ENCODE measurements at places on chromosomes 13 and 19.

DNA sequence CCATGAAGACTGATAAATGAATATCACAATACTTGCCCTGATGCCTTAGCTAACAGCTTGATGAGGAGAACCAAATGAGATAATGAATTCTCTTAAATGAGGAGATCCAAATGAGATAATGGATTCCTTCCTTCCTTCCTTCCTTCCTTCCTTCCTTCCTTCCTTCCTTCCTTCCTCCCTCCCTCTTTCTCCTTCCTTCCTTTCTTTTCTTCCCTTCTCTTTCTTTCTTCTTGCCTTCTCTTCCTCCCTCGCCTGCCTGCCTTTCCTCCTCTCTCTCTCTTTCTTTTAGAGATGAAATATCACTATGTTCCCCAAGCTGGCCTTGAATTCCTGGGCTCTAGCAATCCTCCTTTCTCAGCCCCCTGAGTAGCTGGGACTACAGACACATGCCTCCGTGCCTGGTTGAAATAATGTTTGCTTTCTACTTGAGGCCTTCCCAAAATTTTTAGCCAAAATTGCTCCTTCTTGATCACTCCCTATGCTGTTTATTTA lies 4.0 kb upstream of the SLAIN1 start:
- DNase-seq = no peak

GRCh38 chr13:111514610-111515306 lies 194.3 kb downstream of the TEX29 start:
- no peak for DNase-seq

- no peak for DNase-seq
These were observed 153.5 kb downstream of the DLEU7 start for GRCh38 chr13:50690006-50690405.

- DNase-seq = no peak
These were observed 567 bp downstream of the SBK2 start for GRCh38 chr19:55536366-55536765.

DNA sequence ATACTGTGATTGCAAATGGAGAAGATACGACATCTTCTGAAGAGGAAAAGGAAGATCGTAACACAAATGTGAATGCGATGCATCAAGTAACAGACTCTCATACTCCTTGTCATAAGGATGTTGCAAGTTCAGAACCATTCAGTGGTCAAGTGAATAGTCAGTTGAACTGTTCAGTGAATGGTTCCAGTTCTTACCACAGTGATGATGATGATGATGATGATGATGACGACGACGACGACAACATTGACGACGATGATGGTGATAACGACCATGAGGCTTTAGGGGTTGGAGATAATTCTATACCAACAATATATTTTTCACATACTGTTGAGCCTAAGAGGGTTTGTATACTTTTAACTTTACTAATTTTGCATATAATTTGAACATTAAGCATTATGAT lies 67.0 kb downstream of the URI1 start:
- no peak for DNase-seq

GRCh38 chr13:101624210-101624922 lies 171.9 kb downstream of the ITGBL1 start:
- DNase-seq = no peak

GRCh38 chr19:47075941-47076340 lies 27.5 kb upstream of the TMEM160 start:
- no peak for DNase-seq

GRCh38 chr19:43741075-43741825 lies 13.5 kb downstream of the SMG9 start:
- no peak for DNase-seq

GRCh38 chr13:24618011-24618955 lies 61.9 kb upstream of the ATP12A start:
- DNase-seq = no peak

GRCh38 chr13:29487466-29488454 lies 107.7 kb downstream of the SLC7A1 start:
- no peak for DNase-seq

DNA sequence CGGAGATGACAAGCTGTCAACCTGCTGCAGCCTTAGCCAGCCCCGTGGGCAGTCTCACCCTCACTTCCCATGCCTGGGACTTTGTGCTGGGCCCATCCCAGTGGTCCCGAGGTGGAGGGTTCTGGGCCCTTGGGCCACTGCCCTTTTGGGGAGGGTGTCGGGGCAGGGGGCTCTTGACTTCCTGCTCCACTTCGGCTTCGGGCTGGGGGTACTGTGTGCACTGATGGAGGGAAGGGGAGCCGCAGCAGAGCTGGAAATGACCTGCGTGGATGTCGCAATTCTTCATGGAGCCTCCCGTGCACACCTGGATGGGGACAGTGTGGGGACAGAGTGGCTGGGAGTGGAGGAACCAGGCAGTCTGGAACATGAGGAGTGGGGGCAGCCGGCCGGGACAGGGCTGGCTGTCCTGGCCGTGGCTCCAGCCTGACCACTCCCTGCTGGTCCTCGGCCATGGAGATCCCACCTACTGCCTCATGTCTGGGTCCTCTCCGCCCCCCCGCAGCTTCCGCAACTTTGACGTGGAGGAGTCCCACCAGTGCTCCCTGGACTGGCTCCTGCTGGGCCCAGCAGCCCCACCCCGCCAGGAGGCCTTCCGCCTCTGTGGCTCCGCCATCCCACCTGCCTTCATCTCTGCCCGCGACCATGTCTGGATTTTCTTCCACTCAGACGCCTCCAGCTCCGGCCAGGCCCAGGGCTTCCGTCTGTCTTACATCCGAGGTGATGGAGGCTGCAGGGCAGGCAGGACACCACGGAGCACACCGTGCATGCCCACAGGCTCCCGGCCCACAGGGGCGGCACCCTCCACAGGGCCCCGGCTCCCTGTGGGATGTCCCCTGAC lies 10.2 kb downstream of the LRP3 start:
- no peak for DNase-seq

GRCh38 chr13:49495783-49496762 lies at the start of gene PHF11:
PHF11 (plus strand) TSS chr13:49495953; CDS start chr13:49496002, 49 bp downstream.
- peak; percentile 73 for DNase-seq

- DNase-seq = peak; percentile 73
These were observed 13.8 kb downstream of the SH2D3A start for GRCh38 chr19:6753178-6754031.

GRCh38 chr13:99374169-99374991 lies 67.2 kb upstream of the GPR183 start:
- DNase-seq = no peak

DNA sequence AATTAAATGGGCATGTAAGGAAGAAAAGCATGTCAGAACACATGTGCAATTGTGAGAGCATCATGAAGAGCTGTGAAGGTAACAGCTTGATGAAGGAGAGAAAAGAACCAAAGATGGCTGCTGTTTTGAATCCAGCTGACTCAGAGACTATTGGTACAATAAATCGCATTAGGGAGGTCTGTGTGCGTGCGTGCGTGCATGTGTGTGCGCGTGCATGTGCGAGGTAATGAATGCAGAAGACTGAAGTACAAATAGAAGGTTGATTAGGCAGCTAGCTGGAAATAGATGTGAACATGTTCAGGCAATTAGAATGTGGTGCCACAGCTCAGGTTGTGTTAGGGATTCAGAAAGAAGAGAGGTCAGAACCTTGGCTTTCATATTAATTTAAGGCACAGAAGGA lies 440.5 kb downstream of the OXGR1 start:
- DNase-seq = no peak

GRCh38 chr19:12782424-12783290 lies 7.3 kb upstream of the HOOK2 start:
- peak; percentile 79 for DNase-seq

- no peak for DNase-seq
These were observed 37.8 kb upstream of the SLC7A10 start for GRCh38 chr19:33263325-33264023.

DNA sequence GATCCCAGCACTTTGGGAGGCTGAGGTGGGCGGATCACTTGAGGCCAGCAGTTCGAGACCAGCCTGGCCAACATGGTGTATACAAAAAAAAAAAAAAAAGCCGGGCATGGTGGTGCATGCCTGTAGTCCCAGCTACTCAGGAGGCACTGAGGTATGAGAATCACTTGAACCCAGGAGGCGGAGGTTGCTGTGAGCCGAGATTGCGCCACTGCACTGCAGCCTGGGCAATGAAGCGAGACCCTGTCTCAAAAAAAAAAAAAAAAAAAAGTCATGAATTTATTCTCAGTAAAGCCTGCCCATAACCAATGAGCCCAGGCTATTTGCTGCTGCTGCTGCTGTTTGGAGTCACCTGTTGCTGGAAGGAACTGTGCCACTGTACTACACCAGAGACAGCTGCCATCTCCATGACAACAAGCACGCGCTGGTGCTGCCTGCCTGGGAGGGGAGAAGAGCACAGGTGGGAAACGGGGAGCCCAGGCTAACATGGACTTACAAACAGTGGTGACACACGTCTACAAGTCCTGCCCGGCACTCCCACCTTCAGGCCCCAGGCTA lies 11.3 kb downstream of the ZFR2 start:
- DNase-seq = no peak

- DNase-seq = no peak
These were observed 690.9 kb downstream of the SLITRK6 start for GRCh38 chr13:85108356-85108755.

DNA sequence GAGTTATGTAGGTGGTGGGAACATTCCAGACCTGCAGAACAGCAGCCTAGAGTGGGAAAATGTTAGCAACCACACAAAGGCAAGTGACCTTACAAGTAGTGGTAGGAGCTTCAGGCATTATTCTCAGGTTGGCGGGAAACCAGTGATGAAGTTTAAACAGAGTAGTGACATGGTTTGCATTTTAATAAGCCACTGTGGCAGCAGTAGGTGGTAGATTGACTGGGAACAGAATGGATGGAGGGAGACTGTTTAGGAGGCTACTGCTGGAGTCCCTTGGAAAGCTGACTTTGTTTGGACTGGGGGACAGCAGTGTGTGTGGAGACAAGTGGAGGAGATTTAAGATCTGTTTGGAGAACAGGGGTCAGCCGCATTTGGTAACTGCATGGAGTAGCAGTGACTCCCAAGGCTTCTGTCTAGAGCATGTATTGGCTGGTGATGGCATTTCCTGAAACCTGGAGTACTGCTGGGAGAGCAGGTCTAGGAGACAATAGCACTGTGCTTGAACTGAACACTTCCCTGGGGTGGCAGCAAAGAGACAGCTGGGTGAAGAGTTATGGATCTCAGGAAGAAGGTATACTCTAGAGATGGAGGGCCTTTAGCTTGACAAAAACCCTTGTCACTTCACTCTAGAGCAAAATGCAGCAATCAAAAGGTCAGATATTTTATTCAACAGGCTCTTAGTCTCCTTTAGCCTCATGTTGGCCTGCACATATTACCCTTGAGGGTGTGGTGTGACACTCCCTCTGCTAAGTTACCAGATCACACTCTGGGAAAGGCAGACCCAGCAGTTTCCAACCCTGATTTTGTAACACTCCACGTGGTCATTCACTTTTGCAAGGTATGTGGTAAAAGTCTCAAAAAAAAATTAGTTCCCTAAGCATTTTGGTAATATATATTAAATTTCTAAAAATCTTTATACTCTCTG lies 70.3 kb downstream of the DHRS12 start:
- peak; percentile 12 for DNase-seq

GRCh38 chr13:41463838-41464602 lies 6.7 kb downstream of the RGCC start:
- no peak for DNase-seq

- no peak for DNase-seq
These were observed 663.2 kb upstream of the SGCG start for GRCh38 chr13:22517544-22517943.

DNA sequence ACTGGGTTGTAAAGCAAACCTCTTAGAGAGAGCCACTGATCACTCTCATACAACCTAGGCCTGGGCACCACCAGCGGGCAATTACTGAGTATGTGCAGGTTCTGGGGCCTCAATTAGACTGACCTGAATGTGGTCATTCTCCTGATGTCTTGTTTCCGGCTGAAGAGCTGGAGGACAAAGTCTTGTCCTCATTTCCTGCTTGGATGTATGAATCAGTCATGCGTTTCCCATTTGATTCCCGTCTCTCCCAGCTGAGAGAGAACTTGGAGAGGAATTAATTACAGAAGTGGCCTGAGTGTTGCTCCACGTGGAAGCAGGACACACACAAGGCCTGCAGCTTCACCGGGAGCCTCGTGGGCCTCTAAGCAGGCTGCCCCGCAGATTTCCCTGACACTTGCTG lies 799.3 kb upstream of the ARGLU1 start:
- no peak for DNase-seq

DNA sequence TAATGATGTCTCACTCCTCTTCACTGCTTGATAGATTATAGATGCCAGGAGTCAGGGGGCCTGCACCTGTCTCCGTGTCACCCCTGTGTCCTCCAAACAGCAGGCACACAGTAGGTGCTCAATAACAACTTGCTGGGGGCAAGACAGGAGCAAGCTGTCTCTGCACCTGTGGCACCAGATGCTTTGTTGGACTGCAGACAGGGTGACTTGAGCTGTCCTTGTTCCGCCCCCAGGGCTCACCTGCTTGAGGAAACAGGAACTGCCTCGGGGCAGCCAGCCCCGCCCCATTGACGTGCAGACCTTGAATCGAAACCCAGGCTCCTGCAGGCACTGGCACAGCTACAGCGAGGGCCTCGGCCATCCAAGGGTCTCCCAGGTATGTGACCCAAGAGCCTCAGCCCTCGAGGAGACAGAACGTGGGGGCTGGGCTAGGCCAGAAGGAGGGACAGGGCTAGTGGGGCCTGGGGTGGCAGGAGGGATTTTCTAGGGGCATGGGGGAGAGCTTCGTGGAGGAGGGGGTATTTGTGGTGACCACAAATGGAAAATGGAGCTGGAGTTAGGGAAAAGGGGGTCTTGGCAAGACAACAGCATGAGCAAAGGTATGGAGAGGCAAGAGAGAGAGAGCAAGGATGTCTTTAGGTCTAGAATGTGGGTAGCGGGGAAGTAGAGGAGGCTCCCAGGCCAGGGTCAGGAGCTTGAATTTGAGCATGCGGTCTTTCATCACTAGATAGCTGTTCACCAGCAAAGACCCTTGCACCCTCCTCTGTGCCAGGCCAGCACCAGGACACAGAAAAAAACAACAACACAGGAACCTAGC lies at the start of gene HSH2D:
Gene HSH2D (plus strand): TSS at position 287 of the 817 bp plus-strand sequence. CDS start 5,066 bp downstream, outside the sequence.
- DNase-seq = no peak

GRCh38 chr19:39833464-39834286 lies at the start of gene DYRK1B:
DYRK1B (minus strand) TSS chr19:39834162; CDS start chr19:39831867, 2,295 bp downstream.
- peak; percentile 98 for DNase-seq

DNA sequence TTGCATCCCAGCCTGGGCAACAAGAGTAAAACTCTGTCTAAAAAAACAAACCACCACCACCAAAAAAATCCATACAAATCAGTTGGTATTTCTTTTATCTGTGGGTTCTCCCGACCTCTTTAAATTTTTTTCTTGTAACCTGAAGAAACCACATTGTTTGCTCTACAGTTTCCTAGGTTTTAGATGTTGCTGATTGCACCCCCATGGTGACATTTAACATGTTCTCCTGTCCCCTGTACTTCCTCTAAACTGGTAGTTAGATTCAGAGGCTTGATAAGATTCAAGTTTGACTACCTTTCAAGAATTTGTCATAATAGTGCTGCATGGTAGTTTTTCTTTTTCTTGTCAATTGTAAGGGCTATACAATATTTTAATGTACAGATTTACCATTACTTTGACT lies 24.0 kb downstream of the ALG5 start:
- DNase-seq = no peak

DNA sequence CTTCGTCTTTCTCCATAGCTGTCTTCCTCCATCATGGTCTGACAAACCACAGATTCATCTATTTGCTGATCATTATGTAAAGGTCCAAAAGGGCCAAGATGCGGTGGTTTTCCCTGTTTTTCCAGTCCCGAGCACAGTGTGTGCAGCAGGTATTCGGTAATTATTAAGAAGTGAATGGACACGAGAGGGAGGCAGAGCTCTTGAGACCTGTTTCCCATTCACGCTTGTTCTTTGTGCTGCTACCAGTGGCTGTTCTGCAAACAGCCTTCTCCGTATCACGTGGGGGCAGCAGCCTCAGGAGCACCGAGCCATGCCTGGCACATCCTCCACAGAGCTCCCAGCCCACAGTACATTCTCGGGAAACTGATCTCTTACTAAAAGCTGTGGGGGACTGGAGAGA lies 50.3 kb downstream of the CCDC70 start:
- DNase-seq = peak; percentile 5

GRCh38 chr13:69959046-69959445 lies 148.6 kb upstream of the ATXN8OS start:
- no peak for DNase-seq
